HepG2 (cell line): ENCODE measurements at places on chromosomes 5 and 9. TPM values are rescaled to one million over a fixed set of nuclear protein-coding genes. Genes with fewer than 3 reads are reported as not detected.
A peak's percentile ranks its signal among the peaks of the same experiment; 100 is the strongest.

The CKS2 gene
- polyA plus RNA-seq, result 151 and 251 TPM in 2 replicates

The SMIM33 gene
- polyA plus RNA-seq, result 0.03 TPM in 1 of 2 replicates, not detected in the other

The CDC25C gene
- polyA plus RNA-seq, result 11.8 and 17.7 TPM in 2 replicates

The FOXD4L4 gene
- 0.10 and 0.15 TPM in 2 replicates for polyA plus RNA-seq

The NXNL2 gene
- polyA plus RNA-seq, result not detected in 2 replicates

- peak; percentile 9 for DNase-seq
Observed at GRCh38 chr5:95081500-95081960, 203.4 kb downstream of the MCTP1 start.

GRCh38 chr9:93593144-93593658 lies 16.8 kb downstream of the PHF2 start:
- DNase-seq, result no peak

- DNase-seq, result no peak
Observed at GRCh38 chr9:72169178-72169577, 19.9 kb downstream of the GDA start.

- no peak for DNase-seq
Observed at GRCh38 chr5:22889720-22890119, 36.6 kb upstream of the CDH12 start.

- no peak for DNase-seq
Observed at GRCh38 chr5:157184117-157184670, 3.6 kb downstream of the ITK start.

GRCh38 chr9:130331573-130331972 lies 66.0 kb downstream of the HMCN2 start:
- DNase-seq, result no peak

- DNase-seq, result no peak
Observed at GRCh38 chr5:54785729-54786591, 199.4 kb downstream of the ESM1 start.

GRCh38 chr9:79670269-79670961 lies 98.7 kb downstream of the TLE4 start:
- DNase-seq, result no peak

DNA sequence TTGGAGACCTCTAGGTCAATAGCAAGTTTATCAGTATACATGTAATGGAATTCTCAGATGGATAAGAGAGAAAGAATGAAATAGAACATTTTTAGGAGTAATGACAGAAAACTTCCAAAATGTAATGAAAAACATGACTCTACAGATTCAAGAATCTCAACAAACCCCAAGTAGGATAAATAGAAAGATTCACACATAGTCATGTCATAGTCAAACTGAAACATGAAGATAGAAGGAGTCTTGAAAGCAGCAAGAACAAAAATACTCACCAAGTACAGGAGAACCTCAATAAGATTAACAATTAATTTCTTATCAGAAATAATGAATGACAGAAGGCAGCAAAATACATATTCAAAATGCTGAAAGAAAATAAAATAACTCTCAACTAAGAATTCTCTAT lies 164.5 kb downstream of the SPATA31D1 start:
- no peak for DNase-seq

- DNase-seq, result no peak
Observed at GRCh38 chr5:63803165-63803564, 159.1 kb downstream of the HTR1A start.

DNA sequence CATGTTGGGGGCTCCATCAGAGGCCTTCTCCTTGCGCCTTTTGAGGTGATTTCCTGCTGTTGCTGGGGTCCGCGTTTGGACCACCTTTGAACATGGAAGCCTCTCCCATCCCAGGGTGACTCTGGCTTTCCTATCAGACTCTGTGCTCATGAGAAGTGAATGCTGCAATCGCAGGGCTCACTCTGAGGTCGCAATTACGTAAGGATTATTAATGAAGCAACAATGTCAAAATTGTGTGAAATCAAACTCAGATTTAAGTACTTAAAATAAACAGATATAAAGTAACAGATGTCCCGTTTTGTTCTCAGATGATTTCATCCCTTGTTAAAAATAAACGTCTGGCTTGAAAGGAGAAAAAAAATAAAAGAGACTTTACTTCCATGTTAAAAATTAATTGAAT lies 634.2 kb downstream of the BNC2 start:
- DNase-seq, result no peak

GRCh38 chr9:515665-516064 lies 301.0 kb downstream of the DOCK8 start:
- DNase-seq, result no peak

DNA sequence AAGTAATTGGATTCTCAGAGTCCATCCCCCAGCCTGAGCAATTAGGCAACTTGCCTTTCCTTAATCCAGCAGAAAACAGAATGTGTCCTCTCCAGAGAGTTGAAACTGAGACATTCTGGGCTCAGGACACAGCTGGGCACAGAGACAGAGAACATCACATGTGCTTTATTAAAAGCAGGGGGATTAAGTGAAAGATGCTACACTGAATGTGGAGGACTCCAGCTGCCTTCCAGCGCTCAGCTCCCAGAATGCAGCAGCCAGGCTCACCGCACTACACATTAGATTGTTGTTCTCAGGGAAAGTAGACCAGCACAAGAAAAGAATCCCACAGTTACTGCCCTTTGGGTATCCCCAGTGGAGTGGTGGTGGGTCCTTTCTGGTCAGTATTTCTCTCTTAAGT lies 141.6 kb upstream of the IL12B start:
- DNase-seq, result no peak

GRCh38 chr5:40441733-40442132 lies 238.0 kb upstream of the PTGER4 start:
- peak; percentile 37 for DNase-seq

GRCh38 chr5:65480306-65480865 lies 1.3 kb downstream of the ADAMTS6 start:
- peak; percentile 73 for DNase-seq

DNA sequence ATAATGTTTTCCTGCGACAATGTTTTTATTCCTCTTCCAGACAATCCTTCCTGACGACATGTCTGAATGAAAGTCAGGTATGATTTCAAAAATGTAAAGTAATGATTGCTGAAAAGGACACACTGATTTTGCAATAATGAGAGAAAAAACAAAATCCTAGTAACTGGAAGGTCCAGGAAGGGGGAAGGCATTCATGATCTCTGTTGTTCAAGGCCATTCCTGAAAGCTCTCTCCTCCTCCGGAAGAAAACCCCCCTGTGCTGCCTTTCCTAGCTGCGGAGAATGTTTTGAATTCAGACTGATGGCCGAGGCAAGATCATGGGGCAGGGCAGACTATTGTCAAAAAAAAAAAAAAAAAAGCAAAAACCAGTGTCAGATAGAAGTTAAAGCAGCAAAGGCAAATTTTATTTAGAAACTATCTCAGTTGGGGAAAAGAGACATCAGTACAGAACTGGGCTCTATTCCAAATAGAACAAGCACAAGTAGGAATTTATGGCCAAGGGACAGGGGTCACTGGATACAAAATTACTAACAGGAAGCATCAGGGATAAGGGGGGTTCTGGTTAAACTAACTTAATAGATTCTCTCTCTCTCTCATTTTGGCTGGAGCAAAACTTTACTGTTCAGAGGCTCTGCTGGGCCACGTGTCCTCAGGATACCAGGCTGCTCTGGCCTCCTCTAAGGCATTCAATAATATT lies 36.5 kb upstream of the CTSV start:
- peak; percentile 68 for DNase-seq

DNA sequence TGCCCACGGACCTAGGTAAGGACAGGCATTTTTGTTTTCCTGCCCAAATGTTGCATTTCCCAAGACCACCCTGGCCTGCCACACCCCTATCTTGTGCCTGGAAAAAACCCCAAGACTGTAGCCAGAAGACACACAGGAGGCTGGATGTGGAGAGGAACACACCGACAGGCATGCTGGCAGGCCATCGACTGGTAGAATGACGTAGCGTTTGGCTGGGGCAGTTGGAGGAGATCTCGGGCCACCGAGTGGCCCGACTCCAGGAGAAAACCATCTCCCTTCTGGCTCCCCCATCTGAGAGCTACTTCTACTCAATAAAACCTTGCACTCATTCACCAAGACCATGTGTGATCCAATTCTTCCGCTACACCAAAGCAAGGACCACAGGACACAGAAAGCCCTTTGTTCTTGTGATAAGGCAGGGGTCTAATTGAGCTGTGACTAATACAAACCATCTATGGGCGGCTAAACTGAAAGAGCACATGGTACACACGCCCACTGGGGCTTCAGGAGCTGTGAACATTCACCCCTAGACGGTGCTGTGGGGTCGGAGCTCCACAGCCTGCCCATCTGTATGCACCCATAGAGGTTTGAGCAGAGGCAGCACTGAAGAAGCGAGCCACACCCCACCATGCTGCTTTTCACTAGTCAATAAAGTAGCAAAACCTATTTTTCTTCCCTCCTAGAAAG lies 38.9 kb upstream of the N4BP3 start:
- DNase-seq, result peak; percentile 72

DNA sequence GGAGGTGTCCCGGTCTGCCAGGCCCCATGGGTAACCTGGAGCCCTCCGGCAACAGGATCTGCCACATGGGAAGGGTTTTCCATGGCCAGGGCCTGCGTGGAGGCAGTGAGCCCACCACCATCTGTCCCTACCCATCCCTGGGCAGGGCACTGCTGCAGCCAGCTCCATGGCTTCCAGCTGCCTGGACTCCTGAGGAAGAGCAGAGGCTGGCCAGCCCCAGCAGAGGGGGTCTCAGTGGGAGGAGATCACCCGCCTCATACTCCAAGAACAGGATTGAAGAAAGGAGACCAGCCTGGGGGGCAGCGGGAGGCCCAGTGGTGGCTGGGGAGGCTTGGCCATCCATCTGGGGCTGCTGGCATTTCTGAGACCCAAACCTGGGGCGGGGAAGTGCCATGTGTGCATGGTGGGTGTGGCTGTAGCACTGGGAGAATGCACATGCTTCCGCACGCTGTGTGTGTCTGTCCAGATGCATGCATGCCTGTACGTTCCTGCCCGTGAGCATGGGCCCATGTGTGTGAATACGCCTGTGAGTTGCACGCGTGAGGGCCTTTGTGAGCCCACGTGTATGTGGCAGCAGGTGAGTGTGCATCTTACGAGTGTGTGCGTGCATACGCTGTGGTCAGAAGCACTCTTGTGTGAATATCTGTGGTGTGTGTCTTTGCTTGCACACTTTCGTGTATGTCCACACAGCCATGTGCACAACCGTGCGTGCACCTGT lies 78.5 kb downstream of the LMX1B start:
- DNase-seq, result no peak

DNA sequence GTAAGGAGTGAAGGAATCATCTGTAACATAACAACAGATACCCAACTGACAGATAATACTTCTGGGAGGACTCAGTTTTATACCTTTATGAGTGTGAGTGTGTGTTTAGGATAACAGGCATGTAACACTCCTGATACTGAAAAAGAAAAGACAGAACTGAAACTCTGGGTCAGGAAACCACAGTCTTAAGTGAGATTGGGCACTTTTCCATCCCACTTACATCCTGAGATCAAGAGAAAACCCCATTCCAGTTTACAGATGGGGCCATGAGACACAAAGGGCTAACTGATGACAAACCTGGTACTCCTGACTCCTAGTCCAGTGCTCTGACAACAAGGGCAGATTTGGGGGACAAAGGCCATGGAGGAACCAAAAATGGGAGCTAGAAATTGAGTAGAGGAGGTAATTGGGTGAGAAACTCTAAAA lies 18.0 kb downstream of the IL5 start:
- DNase-seq, result no peak

DNA sequence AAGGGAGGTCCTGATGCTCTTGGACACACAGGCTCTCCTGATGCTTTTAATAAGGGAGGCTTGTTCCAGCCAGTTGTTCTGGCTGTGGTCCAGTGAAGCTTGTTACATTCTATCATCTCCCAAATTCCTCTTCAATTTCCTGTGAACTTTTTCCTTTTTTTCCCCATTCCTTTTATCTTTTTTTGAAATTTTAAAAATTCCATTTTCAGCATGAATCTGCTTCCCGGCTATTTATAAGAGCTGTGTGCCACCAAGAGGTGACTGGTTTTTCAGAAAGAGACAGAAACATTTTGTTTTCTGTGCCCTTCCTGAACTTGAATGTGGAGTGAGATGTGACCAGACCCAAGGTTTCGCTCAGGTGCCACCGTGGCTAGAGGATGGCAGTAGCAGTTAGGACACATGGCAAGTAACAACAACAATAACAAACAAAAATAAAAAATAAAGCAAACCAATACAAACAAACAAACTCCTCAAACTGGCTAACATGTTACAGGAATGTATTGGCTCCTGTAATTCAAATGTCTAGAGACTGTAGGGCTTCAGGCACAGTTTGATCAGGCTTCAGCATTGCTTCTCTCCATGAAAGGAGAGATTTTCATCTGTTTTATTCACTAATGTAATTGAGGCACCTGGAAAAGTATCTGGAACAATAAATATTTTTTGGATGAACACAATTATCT lies 121.1 kb downstream of the BOD1 start:
- DNase-seq, result no peak
